Activated effector memory CD4-positive, alpha-beta T cell treated with anti-CD3 and anti-CD28 coated beads, Interleukin-2, amount 50 U/mL, for 16 hours (primary cell): ENCODE measurements at places on chromosomes 2 and 18.
A peak's percentile ranks its signal among the peaks of the same experiment; 100 is the strongest.

- no peak for DNase-seq
These were observed 82.3 kb upstream of the NDUFV2 start for GRCh38 chr18:9020221-9020620.

DNA sequence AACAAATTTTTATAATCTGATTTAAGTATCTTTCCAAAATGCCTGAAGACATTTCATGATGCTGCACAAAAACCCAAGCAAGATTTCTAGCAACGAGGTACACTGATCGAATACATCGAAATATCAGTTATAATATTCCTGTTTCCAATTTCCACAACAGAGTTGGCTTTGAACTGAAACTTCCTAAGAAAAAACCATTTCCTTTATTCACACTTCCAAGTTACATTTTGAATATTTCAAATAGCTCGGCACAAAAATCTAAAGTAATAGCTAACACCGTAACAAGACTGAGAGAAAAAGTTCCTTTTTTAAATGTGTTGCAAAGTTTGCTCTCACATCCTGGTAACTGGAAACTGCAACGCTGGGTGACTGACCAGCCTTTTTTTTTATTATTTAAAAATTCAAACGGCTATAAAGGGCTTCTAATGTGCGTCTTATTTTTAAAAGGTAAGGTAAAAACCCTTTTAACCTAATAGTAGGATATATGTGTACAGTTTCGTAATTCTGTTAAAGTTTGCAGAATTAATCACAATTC, 1.7 kb downstream of the HNRNPLL start:
- DNase-seq = no peak

GRCh38 chr2:3597567-3597966, 2.7 kb downstream of the COLEC11 start:
- peak; percentile 54 for DNase-seq

DNA sequence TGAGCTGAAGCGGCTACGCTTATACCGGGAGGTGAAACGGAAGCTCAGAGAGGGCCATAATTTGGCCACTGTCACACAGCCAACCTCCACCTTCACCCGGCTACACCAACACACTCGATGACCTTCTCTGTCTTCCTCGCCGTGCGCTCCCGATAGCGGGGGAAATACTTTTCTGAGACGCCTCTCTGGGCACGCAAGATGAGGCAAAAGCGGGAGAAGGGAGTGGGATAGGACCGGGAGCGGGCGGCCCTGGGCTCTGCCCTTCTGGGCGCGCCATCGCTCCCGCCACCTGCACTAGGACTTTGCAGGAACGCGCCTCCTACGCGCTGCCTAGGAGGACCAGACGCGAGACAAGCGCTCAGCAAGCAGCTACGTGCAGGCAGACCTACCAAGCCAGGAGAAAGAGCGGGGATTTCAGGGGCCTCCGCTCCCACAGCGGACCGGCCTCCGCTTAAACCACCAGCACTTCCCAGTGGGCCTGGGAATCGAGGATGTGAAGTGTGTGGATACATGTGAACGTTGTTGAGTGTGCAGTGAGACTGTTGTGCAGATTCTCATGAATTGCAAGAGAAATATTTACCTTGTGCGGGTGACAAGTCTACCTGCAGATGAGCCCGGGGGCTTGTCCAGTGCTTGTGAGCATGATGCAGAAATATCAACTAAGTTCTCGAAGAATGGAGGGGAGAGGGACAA, 11.4 kb downstream of the SIX3 start:
- DNase-seq = no peak

DNA sequence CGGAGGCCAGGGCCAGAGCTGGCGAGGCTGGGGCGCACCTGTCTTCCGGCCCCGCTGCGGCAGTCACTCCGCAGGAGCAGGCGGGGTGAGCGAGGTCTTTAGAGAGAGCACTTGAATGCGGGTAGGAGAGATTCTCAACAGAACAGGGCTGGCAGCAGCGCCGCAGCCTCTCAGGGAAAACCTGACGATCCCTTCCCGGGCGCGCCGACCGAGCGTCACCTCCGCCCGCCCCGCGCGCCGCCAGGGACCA, 526 bp downstream of the PRKRA start:
- no peak for DNase-seq

DNA sequence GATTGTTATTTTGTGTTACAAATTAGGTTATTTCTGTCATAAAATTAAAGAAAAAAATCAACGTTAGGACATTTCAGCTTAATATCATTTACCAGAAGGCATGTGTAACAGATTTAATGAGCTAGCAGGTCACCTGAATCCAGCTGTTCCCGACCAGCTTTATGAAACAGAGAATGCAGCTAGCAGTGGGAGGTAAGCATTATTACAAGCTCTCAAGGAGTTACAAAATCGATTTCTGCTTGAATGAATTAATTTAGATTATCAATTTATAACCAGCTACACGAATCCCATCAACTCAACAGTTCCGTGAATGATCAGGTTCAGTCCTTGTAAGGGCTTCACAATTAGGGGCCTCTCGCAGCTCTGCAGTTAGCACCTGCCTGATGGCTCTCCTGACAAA, 211.9 kb downstream of the PTGR3 start:
- DNase-seq = no peak

- no peak for DNase-seq
These were observed 767.8 kb upstream of the ZEB2 start for GRCh38 chr2:145287736-145288135.

DNA sequence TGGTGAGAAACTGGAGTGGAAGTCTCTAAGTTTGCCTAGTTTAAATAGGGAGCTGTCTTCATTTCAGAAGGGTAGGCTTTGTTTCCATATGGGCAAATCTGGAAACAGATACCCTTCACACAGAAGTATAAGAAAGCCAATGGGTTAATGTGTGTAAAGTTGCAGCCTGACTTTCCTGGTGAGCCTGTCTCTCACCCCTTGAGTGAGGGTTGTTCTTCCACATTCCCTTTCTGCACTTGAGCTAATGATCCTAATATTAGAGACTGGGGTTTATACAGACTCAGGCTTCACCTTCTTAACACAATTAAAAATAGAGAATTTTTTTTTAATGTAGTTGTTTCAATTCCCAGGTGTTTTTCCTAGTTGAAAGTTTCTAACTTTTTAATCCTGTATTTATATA, 108.6 kb upstream of the EML6 start:
- no peak for DNase-seq

DNA sequence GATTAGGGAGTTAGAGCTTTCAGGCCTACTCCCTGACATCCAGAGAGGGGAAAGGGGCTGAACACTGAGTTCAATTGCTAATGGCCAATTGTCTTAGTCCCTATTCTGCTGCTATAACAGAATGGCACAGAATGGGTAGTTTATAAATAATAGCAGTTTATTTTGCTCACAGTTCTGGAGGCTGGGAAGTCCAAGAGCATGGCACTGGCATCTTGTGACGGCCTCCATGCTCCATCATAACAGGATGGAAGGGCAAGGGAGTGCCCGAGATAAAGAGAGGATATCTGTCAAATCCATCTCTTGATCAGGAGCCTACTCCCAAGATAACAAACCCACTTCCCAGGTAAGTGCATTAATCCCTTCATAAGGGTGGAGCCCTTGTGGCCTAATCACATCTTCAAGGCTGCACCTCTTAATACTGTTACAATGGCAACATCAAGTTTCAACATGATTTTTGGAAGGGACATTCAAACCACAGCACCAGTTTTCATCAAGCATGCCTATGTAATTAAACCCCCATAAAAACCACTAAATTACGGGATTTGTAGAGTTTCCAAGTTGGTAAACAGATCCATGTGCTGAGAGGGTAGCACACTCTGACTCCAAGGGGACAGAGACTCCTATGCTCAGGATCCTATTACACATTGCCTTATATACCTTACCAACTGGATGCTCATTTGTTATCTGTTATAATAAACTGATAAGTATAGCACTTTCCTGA, 44.6 kb downstream of the BAZ2B start:
- no peak for DNase-seq

DNA sequence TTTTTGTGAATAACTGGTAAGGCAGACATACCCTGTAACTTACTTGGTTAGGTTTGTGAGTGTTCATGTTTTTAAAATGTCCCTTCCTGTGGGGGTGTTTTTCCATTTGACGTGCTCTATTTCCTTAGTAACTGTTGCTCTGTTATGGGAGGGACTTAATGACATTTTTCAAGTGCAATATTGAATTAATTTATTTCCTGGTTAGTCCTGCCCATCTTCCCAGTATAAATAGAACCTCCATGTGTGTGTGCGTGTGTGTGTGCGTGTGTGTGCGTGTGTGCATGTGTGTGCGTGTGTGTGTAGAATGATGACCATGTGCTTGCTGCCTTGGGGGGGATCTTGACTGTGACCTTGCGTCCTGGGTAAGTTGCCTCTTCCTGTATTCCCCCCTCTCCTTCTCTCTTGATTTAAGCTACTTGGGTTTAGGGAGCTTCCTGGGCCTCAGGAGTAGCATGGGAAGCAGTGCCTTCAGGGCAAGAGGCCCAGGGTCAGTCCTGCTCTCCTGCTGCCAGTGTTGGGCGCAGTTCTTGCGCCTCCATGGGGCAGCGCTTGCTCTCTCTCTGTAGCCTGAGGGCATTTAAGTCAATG, 163.9 kb downstream of the LDLRAD4 start:
- peak; percentile 80 for DNase-seq

- DNase-seq = no peak
These were observed 328.9 kb downstream of the ZEB2 start for GRCh38 chr2:144190908-144191605.

DNA sequence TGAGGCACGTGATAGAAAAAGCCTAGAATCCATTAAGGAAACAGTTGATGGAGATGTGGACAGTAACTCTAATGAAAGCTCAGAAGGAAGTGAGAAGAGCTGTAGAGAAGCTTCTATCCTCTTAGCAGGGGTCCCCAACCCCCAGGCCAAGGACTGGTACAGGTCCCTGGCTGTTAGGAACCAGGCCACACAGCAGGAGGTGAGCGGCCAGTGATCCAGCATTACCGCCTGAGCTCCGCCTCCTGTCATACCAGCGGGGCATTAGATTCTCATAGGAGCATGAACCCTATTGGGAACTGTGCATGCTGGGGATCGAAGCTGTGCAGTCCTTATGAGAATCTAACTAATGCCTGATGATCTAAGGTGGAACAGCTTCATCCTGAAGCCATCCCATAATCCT, 8.7 kb upstream of the IMP4 start:
- DNase-seq = no peak

GRCh38 chr2:86028766-86029381, 76.8 kb downstream of the POLR1A start:
- DNase-seq = peak; percentile 47

DNA sequence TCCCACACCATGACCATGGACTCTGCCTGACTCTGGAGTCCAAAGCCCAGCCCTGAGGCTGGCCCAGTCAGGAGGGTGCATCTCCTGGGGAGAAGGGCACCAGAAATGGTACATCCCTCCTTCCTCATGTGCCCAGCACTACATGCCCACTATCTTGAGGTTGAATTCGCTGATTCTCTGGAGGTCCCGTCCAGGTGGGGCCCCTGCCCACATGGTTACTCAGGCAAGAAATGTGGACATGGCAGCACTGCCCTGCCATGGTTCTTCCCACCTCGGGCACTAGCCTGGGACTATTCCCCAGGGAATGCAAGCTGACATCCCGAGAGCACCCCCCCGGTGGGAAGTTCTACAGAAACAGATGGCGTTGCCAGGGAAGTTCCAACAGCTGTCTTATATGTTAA, 15.3 kb upstream of the HES6 start:
- DNase-seq = no peak

GRCh38 chr2:57693965-57694364, 352.6 kb upstream of the VRK2 start:
- DNase-seq = no peak

DNA sequence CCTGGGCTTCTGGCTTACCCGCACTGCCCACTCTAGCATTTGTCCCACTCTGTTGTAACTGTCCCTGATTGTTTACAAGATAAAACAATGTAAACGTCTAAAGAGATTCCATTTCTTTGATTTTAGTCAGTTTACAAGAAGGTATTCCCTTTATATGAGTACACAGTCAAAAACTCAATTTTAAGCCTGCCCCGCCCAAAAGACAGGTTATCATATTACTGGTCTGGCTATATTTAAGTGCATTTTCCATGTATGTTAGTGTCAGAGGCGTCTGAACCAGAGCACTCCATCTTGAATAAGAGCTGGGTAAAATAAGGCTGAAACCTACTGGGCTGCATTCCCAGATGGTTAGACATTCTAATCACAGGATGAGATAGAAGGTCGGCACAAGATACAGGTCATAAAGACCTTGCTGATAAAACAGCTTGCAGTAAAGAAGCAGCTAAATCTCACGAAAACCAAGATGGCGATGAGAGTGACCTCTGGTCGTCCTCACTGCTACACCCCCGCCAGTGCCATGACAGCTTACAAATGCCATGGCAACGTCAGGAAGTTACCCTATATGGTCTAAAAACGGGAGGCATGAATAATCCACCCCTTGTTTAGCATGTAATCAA, 15.0 kb downstream of the GPR45 start:
- DNase-seq = no peak

DNA sequence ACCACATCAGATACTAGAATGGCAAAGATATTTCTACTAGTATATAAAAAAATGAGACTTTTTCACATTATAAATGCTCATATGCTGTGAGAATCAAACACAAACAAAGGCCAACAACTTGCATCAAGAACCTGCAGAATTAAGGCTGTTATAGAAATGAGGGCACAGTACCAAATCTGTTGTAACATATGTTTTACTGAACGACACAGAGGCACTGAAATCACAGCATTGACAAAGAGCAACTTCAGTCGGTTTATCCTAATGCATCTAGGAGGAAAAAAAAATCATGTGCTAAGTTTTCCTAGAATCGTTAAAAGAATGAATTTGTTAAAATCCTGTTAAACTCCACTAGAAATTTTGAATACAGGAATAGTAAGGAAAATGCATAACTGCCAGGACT, 617.4 kb upstream of the NETO1 start:
- DNase-seq = no peak

GRCh38 chr2:217899231-217900009, 103.4 kb downstream of the TNS1 start:
- no peak for DNase-seq

DNA sequence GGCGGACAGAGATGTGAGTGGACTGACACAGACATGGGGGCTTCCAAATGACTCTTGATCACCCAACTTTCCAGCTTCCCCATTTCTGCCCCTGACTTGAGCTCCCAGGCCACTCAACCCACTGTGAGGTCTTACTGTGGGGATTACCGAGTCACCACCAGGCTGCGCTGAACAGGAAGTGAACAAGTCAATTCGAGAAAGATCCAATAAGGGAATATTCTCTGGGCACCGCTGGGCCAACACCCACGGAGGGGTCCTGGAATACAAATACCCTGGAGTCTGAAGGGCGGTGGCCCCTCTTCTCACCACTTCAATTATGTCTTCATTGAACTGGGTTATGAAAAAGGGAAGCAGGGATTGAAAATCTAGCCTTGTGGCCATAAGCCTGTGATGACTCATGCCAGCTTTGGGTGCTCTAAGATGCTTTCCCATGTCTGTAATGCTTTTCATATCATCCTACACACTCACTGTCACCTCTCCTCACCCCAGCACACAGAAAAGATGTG, 37.7 kb downstream of the BCL11A start:
- no peak for DNase-seq
